ENCODE measurements at places on chromosomes 13 and 19. TPM values are rescaled to one million over a fixed set of nuclear protein-coding genes. Genes with fewer than 3 reads are reported as not detected.

Gene CGB3
- total RNA-seq: not detected

Gene LRRC25
- total RNA-seq: 0.34 TPM

Gene CFAP97D2
- total RNA-seq: not detected

Gene NLRP7
- not detected for total RNA-seq

Gene COL4A1
- total RNA-seq: 20.3 TPM

Gene TEKTIP1
- total RNA-seq: not detected

Gene ICAM4
- total RNA-seq: 2.7 TPM

Gene KL
- total RNA-seq: not detected

Gene PROZ
- total RNA-seq: not detected

Gene BEST2
- under 0.01 TPM for total RNA-seq

Gene GPC5
- total RNA-seq: not detected

Gene PIH1D1
- 120 TPM for total RNA-seq

Gene SLC17A7
- under 0.01 TPM for total RNA-seq

Gene C5AR1
- total RNA-seq: 0.16 TPM

Gene POGLUT2
- 8.6 TPM for total RNA-seq

Gene FGF22
- total RNA-seq: 0.16 TPM

Gene ZNF829
- total RNA-seq: 2.1 TPM

Gene LGI4
- 0.52 TPM for total RNA-seq

Gene CEACAM20
- not detected for total RNA-seq

Gene ZNF888
- total RNA-seq: 2.5 TPM

Gene AMER2
- under 0.01 TPM for total RNA-seq

Gene GARIN5A
- 0.26 TPM for total RNA-seq

Gene TTC9B
- not detected for total RNA-seq

Gene ETV2
- total RNA-seq: 0.17 TPM

Gene ERICH6B
- total RNA-seq: not detected

Gene SSC5D
- total RNA-seq: 13.1 TPM

Gene ADGRE3
- total RNA-seq: not detected

Gene LMTK3
- under 0.01 TPM for total RNA-seq

Gene ETFB
- 442 TPM for total RNA-seq

Gene MYPOP
- 0.69 TPM for total RNA-seq

Gene IER2
- total RNA-seq: 9.8 TPM

Gene C1QTNF9
- 0.09 TPM for total RNA-seq

Gene CGB8
- total RNA-seq: not detected

Gene ARMC6
- total RNA-seq: 42.0 TPM

Gene ZNF805
- total RNA-seq: 29.2 TPM

Gene KLK15
- total RNA-seq: not detected

Gene CCDC194
- not detected for total RNA-seq

Gene TUBA3C
- not detected for total RNA-seq

Gene ZNF256
- total RNA-seq: 6.3 TPM

Gene HSD17B14
- total RNA-seq: 5.5 TPM

Gene TMEM221
- 0.09 TPM for total RNA-seq

Measured in bronchial smooth muscle cell (primary cell).